Esophagus muscularis mucosa (tissue), 4 donors: ENCODE measurements at places on chromosomes 1 and 21. TPM values are rescaled to one million over a fixed set of nuclear protein-coding genes. Genes with fewer than 3 reads are reported as not detected.

DNA sequence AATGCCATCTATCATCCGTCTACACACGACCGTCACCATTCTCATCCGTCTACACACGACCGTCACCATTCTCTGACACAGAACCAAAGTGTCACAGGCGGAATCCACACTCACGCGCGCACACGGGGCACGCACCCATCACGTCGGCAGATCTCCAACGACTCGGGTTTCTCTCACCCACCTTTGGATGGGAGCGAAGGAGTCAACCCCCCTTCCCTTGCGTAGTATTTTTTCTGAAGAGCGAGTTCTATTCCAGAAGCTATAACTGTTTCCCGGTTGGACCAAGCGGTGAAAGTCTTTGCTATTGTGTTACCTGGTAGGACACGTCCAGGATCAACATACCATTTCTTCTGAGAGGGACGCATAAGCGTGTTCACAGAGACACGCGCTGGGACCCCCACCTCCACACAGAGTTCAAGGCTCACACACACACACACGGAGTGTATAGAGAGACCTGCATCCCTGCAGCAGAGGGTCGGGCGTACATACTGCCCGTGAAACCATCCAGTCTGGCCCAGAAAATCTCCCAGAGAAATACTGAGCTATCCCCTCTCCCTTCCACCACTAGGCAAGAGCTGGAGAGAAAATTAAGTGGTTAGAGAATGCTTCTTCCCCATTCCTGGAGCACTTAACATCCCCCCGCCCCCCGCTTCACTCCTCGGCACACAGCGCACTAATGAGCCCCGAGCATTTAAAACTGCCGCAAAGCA is 741 bp downstream of the DUSP10 start:
- DNase-seq: peak; percentile 81
- H3K36me3 ChIP-seq: no peaks in the 10 kb centered on the region
- H3K27ac ChIP-seq: peak overlapping the region; percentile 99

- H3K36me3 ChIP-seq: peaks cover 4% of the 10 kb centered on the region
- peak overlapping the region; percentile 25 for H3K4me3 ChIP-seq
- H3K4me1 ChIP-seq: peaks cover 94% of the 10 kb centered on the region
- peak overlapping the region; percentile 84 for H3K27ac ChIP-seq
- DNase-seq: no peak
These were observed 47.8 kb downstream of the SKI start for GRCh38 chr1:2275796-2276536.

GRCh38 chr1:186440584-186440983 is 20.3 kb downstream of the PDC start:
- no peaks in the 10 kb centered on the region for H3K36me3 ChIP-seq
- no peak overlapping the region for H3K4me3 ChIP-seq
- no peak overlapping the region for H3K27ac ChIP-seq
- no peaks in the 10 kb centered on the region for H3K4me1 ChIP-seq
- H3K27me3 ChIP-seq: no peaks in the 10 kb centered on the region
- no peak for DNase-seq

DNA sequence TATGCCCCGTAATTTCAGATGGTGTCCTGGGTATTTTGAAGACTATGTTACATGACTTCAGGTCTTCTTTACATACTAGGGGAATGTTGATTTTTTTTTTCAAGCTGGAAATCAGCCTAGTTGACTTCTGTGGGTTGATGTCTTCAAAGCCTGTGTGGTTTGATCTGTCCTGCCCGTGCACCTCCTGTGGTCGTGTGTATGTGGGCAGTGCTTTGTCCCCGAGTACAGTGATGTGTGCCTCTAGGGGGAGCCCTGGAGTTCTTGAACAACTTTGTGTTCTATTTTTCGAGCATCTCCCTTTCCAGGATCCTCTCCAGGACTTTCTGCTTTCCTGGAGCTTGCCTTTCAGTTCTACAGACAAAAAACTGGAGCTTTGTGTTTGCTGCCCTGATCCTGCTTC is 28.9 kb downstream of the OBSCN start:
- no peaks in the 10 kb centered on the region for H3K36me3 ChIP-seq
- H3K4me3 ChIP-seq: no peak overlapping the region
- DNase-seq: peak; percentile 47
- H3K4me1 ChIP-seq: no peaks in the 10 kb centered on the region

- H3K36me3 ChIP-seq: peaks cover 39% of the 10 kb centered on the region
- H3K27me3 ChIP-seq: no peaks in the 10 kb centered on the region
- H3K4me3 ChIP-seq: no peak overlapping the region
- peak overlapping the region; percentile 50 for H3K27ac ChIP-seq
- H3K4me1 ChIP-seq: peaks cover 41% of the 10 kb centered on the region
These were observed 2.4 kb downstream of the CCDC17 start for GRCh38 chr1:45621501-45621836.

LAMC2 gene
- 13.9 TPM for total RNA-seq

DNA sequence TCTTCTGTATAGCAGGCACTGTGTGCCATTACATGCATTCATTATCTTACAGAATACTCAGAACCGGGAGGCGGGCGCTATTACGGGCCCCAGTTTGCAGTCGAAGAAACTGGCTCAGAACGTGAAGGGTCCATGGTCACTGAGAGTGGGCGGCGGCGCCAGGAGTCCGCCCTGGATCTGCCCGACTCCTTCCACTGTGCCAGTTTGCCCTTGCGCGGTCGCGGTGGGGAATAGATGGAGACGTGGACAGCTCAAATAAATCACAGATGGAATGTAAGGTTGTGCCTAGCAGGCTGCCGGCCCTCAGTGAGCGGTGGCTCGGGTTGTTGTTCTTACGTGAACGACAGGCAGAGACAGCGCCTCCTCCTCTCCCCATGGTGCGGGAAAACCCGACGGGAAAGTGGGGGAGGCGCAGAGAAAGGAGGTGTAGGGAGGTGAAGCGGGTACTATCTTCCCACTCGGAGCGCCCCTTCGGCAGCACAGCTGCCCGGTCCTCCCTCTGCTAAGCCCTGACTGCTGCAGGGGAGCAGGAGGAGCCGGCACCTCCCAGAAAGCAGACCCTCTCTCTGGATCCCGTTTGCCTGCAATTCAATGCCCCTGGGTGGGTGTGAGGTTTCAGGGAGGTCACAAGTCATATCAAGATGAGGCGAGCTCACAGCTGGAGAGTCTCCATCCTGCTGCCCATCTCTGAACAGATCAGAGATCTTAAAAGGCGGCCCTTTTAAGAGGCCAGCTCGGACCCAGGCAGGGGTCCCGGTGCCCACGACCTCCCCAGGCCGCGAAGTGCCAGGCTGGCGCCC is 1.1 kb downstream of the COL9A2 start:
- DNase-seq: no peak
- no peaks in the 10 kb centered on the region for H3K36me3 ChIP-seq
- peaks cover 52% of the 10 kb centered on the region for H3K27me3 ChIP-seq

DNA sequence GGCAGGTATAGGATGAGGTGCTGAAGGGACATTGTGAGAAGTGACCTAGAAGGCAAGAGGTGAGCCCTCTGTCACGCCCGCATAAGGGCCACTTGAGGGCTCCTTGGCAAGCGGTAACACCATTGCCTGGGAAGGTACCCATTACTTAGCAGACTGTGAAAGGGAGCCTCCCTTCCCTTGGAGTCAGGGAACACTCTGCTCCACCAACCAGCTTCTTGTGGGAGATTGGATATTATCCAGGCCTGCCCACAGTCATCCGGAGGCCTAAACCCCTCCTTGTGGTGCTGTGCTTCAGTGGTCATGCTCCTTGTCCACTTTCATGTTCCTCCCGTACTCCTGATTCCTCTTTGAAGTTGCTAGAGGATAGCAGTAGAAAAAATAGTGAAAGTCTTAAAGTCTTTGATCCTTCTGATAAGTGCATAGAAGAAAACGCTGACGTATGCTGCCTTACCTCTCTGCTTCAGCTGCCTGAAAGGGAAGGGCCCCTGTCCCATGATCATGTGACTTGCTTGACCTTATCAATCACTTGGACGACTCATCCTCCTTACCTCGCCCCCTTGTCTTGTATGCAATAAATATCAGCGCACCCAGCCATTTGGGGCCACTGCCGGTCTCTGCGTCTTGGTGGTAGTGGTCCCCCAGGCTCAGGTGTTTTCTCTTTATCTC is 16.0 kb downstream of the RBBP4 start:
- H3K27ac ChIP-seq: no peak overlapping the region
- H3K36me3 ChIP-seq: peaks cover 90% of the 10 kb centered on the region
- H3K4me3 ChIP-seq: no peak overlapping the region
- no peak for DNase-seq
- no peaks in the 10 kb centered on the region for H3K27me3 ChIP-seq

TRIM58 gene
- total RNA-seq: 0.42 TPM

DNA sequence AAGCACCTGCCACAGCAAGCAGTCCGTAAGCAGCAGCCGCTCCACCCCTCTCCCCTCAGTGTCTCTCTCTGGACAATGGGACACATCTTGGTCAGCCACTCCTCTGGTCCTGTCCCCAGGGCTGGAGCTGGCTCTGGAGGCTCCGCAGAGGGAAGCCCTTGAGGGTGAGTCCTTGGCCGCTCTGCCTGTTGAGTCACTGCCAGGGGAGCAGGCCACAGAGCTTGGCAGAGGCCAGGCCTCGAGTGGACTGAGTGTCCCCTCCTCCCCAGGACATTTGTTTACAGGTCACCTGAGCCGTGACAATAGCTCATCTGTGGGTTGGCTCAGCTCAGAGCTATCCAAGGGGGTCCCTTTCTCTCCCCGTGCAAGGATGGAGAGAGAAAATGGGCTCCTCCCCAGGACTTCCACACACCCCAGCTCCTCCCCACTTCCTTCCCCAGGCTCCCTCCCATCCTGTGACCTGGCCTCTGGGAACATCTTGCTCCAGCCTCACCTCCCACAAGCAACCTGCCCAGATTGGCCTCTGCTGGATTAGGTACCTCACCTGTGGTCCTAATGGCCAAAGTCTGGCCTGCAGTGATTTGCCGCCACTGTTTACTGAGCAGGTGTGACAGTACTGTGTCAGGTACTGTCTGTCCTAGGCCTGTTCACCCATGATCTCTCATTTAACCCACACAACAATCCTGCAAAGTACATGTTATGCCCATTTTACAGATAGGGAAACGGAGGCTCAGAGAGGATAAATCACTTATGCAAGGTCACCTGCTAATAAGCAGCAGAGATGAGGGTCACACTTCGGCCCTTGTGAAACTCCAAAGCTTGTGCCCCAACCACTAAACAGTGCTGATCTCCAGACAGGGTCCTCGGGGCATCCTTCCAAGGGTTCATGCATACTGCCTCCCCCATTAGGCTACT is 4.8 kb downstream of the FAM131C start:
- peaks cover 14% of the 10 kb centered on the region for H3K4me1 ChIP-seq
- H3K27ac ChIP-seq: no peak overlapping the region
- no peak overlapping the region for H3K4me3 ChIP-seq
- H3K27me3 ChIP-seq: no peaks in the 10 kb centered on the region
- H3K36me3 ChIP-seq: no peaks in the 10 kb centered on the region
- no peak for DNase-seq

GRCh38 chr1:110328274-110328673 is 10.9 kb upstream of the RBM15 start:
- no peak overlapping the region for H3K27ac ChIP-seq
- DNase-seq: no peak
- H3K36me3 ChIP-seq: no peaks in the 10 kb centered on the region
- no peak overlapping the region for H3K4me3 ChIP-seq

DNA sequence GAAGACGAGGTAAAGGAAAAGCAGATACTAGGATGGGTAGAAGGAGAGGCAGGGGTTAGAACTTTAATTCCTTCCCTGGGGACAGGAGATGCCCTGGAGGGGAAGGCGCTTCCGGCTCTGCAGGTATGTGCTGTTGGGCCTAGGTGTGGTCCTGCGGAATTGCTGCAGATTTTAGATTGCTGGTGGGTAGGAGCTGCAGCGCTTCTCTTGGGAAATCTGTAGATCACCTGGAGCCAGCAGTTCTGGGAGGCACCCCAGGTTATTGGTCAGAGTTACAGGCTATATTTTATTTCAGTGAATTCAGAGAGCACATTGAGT is 1.1 kb downstream of the MGST3 start:
- peak overlapping the region; percentile 86 for H3K4me3 ChIP-seq
- H3K36me3 ChIP-seq: no peaks in the 10 kb centered on the region
- peak overlapping the region; percentile 92 for H3K27ac ChIP-seq
- no peak for DNase-seq

DNA sequence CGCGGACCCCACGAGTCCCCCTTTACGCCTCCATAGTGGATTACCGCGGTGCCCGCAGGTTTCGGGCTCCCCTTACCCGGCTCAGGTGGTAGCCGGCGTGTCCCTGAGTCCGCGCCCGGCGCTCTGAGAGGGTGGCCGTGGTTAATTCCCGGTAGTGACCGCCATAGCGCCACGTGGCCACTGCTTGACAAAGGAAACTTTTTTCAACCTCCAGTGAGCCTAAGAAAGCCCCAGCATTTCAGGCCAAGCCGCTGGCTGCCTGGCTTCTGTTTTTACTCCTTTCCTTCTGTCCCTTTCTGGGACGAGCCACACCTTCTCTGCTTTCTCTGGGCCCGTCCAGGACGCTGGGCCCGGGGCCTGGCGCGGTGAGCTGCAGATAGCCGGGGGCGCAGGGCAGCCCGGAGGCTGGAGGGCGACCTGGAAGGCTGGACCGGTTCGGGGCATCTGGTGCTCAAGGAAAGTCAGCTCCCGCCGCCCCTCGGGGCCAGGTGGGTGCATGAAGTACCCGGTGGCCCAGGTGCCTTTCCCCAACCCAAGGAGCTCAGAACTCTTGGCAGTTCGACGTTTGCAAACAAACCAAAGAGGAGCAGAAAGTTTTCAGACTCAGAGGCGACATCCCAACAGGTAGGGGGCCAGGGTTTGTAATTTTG is 540 bp upstream of the C1orf198 start:
- peak overlapping the region; percentile 92 for H3K27ac ChIP-seq
- peak overlapping the region; percentile 88 for H3K4me3 ChIP-seq
- H3K27me3 ChIP-seq: no peaks in the 10 kb centered on the region
- H3K36me3 ChIP-seq: no peaks in the 10 kb centered on the region

DNA sequence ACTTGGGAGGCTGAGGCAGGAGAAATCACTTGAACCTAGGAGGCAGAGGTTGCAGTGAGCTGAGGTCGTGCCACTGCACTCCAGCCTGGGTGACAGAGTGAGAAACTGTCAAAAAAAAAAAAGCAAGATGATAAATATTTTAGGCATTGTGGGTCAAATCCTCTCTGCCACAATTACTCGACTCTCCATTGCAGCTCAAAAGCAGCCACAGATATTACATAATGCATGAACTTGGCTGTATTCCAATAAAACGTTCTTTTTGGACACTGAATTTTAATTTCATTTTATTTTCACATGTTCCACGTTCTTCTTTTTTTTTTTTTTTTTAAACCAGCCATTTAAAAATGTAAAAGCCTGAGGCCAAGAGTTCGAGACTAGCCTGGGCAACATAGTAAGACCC is 69.4 kb downstream of the TCP10L start:
- no peak for DNase-seq
- no peak overlapping the region for H3K27ac ChIP-seq
- H3K4me1 ChIP-seq: peaks cover 31% of the 10 kb centered on the region
- no peak overlapping the region for H3K4me3 ChIP-seq
- no peaks in the 10 kb centered on the region for H3K27me3 ChIP-seq
- H3K36me3 ChIP-seq: peaks cover 8% of the 10 kb centered on the region

PROK1 gene
- not detected for total RNA-seq

GRCh38 chr1:41742219-41742618 is 176.5 kb downstream of the HIVEP3 start:
- peaks cover 7% of the 10 kb centered on the region for H3K4me1 ChIP-seq
- H3K27ac ChIP-seq: no peak overlapping the region
- no peak for DNase-seq
- no peaks in the 10 kb centered on the region for H3K27me3 ChIP-seq
